IMR-90 (cell line): ENCODE measurements at places on chromosomes 16 and 17. TPM values are rescaled to one million over a fixed set of nuclear protein-coding genes. Genes with fewer than 3 reads are reported as not detected.

The RILP gene
- 3.9 TPM in 2 replicates for total RNA-seq

The SETD1A gene
- 0.54 and 0.56 TPM in 2 replicates for total RNA-seq

The UMOD gene
- total RNA-seq, result not detected in 2 replicates

The FOXC2 gene
- 0.90 and 1.1 TPM in 2 replicates for total RNA-seq

The MYH1 gene
- total RNA-seq, result not detected in 2 replicates

The ELMO3 gene
- 0.28 and 0.36 TPM in 2 replicates for total RNA-seq

The TVP23A gene
- not detected in 2 replicates for total RNA-seq

The ZFHX3 gene
- 1.4 and 2.2 TPM in 2 replicates for total RNA-seq

The ITGAD gene
- total RNA-seq, result not detected in 2 replicates

The NKD1 gene
- under 0.01 TPM in 1 of 2 replicates, not detected in the other for total RNA-seq

The MYH11 gene
- total RNA-seq, result under 0.01 TPM in 2 replicates

GRCh38 chr17:59870482-59870881 is 22.3 kb downstream of the TUBD1 start:
- no peak for DNase-seq

DNA sequence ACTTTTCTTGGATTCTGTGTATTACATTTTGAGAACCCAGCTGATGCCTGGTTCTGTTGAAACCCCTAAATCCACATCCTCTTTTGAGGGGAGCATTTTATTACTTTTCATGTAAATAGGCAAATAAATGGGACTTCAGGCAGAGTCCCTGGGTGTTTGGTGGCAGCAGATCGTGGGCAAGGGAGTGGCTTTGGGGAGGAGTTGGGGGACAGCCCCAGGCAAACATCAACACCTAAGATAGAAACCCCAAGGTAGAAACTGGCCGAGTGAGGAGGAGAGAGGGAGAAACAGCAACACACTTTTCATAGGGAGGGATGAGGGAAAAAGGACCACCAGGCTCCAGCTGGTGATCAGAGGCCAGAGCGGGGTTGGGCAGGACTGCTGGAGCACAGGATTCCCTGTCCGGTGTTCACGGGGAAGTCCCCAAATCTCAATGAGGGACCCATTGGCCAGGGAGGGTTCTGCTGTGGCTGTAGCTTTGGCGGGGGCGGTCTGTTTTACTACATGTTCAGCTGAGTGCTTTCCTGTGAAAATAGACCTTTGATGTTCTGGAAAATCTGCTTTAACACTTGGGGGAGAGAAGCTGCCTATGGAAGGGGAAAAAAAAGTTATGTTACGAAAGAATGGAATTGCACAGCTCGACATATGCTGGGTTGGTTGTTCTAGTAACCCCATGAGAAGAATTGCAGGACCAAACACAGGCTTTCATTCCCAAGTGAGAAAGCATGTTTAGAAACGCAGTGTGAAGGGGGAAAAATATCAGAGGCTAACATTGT is 46.6 kb downstream of the MSI2 start:
- no peak for DNase-seq

DNA sequence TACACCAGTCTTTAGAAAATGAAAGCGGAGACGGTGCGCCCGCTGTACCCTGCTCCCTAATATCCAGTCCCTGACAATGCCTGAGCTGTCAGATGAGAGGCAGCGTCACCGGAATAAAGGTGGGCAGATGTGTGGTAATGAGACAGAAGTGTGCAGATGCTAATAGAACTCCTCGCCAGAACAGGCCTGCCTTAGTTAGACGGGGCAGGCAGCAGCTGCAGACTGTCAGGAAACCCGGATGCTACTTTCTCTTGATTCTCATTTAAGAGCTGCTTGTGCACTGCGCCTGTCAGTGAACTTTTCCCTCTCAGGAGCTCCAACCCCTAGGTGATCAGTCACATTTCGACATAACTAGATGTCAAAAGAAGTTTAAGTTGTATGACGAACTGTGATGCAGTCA is 221.8 kb upstream of the IRX3 start:
- no peak for DNase-seq

- peak; percentile 73 for DNase-seq
Measured at GRCh38 chr17:59357929-59358328, 26.5 kb downstream of the YPEL2 start.

DNA sequence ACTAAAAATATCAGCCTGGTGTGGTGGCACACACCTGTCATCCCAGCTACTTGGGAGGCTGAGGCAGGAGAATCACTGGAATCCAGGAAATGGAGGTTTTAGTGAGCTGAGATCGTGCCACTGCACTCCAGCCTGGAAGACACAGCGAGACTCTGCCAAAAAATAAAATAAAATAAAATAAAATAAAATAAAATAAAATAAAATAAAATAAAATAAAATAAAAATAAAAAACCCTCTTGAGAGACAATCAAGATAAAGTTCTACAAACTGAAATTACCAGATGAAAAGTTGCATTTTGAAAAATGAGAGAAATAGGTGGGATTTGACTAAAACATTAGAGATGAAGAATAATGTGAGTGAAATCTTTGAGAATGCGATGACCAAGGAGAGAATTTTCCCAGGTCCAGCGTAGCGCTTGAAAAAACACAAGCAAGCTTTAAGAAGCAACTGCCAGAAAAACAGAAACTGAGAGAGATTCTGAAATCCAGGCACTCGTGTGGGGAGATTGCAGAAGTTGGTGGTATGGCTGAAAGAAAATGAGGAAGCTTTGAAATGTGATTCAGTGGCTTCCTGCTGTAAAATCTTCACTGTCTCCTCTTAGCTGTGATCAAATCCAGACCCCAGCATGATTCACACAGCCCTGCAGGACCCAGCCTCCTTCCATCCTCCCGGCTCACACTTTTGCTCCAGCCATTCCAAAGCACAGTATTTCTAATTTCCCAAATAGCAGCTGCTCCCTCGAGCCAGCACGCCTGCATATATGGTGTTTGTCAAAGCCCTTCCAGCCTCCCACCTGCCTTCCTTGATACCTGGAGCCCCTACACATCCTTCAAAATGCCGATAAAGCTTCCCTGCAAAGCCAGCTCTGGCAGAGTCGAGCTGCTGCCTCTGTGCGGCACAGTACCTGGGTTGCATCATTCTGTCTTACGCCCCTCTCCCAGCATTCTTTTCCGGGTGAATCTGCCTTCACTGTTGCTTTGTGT is 8.2 kb upstream of the CD300E start:
- no peak for DNase-seq

DNA sequence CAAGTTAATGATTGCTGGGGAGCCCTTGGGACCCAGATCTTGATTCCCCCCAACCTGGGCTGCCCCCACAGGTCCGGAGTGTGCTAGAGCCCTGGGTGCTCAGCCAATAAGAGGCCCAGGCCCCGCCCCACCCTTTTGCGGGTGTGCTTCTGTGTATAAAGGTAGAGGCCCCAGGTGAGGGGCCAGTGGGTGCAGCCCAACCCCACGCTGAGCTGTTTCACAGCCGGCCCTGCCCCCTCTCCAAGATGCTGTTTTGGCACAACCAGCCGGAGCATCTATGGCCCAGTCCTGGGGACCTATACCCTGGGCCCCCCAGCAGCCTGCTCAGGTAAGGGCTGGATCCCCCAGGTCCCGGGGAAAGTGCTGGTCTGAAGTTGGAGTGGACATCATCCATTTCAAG is 11.8 kb upstream of the STAC2 start:
- DNase-seq, result no peak

DNA sequence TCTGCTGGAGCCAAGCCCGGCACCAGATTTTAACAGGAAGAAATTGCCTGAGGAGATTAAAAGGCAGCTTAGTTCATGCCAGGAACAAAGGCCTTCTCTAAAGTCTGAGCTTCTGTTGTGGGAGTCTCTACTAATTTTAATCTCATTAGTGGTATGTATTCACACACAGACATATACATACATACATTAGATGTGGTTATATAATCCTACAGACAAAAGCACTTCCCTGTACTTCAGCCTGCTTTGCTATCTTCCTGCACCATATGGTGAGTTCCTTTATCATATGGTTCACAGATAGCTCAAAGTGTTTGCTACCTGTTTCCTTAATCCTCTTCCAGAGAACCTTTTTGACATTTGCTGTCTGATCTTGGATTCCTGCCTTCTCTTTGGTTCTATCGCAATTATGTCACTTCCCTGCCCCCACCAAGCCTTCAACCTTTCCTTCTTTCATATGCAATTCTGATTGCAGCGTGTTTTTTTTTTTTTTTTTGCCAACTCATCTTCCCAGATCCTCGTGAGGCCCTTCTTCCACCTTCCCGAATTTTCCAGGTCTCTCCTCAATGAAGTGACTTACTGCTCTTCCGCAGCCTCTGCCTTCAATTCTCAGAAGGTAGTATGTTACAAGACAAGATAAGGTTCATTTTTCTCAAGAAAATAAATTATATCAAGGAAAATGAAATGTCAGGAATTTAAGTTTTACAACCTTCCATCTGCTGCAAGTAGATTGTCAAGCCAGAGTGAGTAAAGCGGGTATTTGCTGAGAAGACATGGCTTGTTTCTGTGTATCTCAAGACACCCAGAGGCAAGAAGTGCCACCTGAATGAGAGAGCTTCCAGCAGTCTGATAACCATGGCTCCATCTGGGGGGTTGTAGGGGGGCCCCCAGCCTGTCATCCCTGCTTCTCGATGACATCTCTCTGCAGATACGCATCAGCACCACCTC is 120.2 kb upstream of the CACNG3 start:
- DNase-seq, result no peak

DNA sequence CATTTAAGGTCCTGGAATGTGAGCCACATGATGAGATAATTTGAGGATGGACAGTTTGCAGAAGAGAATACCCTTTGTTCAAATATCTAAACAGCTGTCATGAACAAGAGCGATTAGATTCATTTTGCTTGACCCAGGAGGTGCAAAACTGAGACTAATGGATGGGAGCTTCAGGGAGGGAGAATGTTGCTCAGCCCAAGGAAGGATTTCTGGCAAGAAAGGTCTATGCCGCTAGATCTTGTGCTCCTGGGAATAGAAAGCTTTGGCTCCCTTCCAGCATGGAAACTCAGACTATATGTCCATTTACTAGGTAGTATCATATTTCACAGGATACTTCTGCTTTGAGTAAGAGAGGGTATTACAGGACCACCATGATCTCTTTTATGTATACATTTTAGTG is 14.8 kb upstream of the CDH11 start:
- DNase-seq, result no peak

GRCh38 chr17:47330548-47330947 is 6.8 kb downstream of the EFCAB13 start:
- DNase-seq, result no peak

DNA sequence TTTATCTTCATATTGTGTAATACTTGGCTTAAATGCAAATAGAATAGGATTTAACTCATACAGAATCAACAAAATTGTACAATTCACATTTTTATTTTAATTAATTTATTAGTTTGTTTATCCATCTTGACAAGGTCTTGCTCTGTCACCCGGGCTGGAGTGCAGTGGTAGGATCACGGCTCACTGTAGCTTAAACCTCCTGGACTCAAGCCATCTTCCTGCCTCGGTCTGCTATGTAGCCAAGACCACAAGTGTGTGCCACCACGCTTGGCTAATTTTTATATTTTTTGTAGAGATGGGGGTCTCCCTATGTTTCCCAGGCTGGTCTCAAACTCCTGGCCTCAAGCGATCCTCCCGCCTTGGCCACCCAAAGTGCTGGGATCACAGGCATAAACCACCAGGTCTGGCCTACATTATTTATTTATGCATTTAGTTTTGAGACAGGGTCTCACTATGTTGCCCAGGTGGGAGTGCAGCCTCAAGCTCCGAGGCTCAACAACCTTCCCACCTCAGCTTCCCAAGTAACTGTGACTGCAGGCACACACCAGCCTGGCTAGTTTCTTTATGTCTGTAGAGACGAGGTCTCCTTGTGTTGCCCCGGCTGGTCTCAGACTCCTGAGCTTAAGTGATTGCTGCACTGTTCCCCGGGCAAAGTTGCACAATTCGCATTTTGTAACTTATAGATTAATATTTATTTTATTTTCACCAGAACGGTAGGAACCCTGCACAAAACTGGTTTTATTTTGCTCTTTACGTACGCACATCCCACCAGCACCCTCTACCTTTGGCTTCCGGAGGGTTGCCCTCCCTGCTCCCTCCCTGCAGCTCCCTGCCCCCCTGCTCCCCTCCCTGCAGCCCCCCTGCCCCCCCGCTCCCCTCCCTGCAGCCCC is 4.9 kb downstream of the DPEP1 start:
- no peak for DNase-seq

- DNase-seq, result peak; percentile 99
Measured at GRCh38 chr16:51431517-51432241, 280.6 kb upstream of the SALL1 start.

- DNase-seq, result no peak
Measured at GRCh38 chr16:47052666-47053640, 79.5 kb upstream of the DNAJA2 start.

- no peak for DNase-seq
Measured at GRCh38 chr16:4700997-4701743, 7.8 kb downstream of the NUDT16L1 start.

DNA sequence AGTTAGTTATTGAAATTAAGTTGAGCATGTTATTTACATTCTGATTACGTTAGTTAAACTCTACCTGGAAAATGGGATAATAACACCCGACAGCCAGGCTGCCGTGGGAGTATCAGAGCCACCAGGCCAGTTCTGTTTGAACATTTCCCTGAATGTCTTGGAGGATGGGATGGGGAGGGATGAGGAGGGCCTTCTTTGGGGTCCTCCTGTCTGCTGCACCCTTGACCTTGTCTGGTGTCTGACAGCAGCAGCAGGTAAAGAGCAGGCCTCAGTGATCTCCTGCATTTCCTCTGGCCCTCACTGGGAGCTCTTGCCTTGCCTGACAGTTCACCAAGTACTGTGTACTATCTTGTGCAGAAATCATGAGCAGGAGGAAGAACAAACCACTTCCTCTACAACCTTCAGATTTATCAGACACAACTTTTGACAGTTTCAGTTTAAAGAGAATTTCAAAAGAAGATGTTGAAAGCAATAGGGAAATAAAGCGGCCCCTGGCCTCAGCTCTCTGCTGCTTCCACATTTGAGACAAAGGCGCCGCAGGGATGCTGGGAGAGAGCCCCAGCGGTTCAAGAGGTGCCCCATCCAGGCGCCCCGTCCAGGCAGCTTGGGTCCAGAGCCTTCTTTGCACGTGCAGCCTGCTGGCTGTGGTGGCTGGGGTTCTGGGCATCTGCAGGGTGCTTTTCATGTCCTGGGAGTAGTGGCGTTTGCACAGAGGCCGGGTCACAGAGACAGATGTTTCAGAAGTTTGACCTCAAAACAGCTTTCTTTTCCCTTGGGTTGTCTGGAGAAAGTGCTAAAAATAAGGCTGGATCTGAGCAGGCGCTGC is 25.3 kb downstream of the CMIP start:
- no peak for DNase-seq

GRCh38 chr17:49469831-49470810 is 25.0 kb upstream of the NGFR start:
- DNase-seq, result no peak

DNA sequence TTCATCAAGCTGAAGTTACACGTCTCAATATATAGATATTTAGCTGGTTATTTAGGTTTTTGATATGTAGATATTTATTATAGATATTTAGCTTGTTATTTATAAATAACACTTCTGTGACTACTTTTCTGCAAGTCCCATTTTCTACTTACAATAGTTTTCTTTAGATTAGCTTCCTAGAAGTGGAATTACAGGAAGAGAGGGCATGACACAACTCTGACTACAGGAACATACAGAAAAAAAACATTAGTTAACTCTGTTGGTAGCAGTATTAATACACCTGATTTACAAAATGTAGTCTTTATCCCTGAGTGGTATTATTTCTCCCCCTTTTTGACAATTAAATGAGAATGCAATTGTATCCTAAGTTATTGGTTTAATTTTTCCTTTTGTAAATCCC is 21.2 kb upstream of the CCL1 start:
- no peak for DNase-seq
